ENCODE measurements at places on chromosomes 5 and 9.

DNA sequence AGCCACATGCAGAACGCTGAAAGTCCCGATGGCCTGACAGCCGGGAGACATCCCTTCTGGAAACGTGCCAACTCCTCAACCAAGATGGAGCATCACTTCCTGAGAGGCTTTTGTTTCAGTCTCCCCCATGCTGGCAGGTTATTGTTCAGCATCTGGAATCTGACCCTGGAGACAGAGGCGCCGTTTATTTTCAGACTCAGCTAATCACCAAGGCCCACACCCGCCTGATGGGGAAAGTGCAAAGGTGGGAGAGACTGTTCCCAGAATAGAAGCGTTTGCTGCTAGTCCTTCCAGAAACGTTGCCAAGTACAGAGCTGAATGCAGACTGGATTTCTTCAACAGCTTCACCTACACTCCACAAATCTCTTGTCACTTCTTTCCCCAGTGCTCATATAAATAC, 41.8 kb upstream of the S1PR3 start:
- DNase-seq, result no peak

DNA sequence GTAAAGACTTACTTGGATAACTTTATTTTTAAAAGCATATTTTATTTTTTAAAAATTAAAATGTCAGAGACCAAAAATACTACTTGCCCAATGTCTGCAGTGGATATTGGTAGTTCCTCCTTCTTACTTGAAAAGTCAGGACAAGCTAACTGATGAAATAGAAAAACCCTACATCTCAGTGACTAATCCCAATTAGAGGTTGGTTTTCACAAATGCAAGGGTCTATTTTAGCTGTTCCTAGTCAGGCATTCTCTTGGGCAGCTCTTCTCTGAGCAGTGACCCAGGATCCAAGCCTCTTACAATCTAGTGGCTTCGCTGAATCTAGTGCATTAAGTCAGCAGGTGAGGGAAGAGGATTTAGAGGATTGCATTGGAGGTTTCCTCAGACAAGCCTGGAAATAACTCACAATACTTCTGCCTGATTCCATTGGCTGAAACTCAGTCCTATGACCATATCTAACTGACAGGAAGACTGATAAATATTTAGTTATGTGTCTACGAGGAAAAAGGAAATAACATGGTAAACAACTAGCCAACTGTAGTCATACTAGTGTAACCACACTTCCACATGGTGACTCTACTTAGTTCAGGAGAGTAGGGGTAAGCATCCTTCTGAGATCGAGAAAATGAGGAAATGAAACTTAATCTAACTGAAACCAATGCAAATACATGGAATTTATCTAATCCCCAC, 34.2 kb upstream of the MIER3 start:
- no peak for DNase-seq

DNA sequence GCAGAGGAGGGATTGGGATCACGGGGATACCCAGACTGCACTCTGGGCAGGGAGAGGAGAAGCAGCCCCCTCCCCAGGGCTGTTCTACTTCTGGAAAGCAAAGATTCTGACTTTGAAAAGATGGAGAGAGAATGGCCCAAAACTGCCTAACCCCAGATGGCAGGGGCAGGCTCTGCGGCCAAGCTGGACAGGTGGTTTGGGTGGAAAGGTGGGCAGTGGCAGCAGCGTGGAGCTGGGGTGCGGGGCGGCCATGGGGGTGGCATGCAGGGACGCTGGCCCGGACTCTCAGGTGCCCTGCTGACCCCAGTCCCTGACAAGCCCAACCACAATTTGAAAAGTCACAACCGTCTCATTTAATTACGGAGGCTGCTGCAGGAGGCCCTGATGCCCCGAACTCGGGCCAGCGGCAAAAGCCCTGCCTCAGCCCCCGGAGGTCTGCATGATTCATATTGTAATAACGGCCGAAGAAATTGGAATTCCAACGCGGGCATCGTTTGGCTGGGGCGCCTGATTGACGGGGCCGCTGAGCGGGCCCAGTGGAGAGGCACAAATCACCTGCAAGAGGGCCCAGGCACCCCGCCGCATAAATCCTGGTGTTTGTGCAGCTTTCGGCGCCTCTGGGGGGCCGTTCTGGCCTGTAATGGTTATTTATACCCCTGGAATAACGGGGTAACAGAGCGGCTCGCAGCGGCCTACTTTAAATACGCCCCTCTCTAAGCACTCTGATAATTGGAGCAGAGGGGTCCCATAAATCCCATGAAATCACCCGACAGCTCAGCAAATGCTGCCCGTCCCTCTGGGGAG, 41.8 kb upstream of the FCN2 start:
- no peak for DNase-seq

GRCh38 chr5:95554331-95554646, 488 bp downstream of the SKIC3 start:
- DNase-seq, result no peak

DNA sequence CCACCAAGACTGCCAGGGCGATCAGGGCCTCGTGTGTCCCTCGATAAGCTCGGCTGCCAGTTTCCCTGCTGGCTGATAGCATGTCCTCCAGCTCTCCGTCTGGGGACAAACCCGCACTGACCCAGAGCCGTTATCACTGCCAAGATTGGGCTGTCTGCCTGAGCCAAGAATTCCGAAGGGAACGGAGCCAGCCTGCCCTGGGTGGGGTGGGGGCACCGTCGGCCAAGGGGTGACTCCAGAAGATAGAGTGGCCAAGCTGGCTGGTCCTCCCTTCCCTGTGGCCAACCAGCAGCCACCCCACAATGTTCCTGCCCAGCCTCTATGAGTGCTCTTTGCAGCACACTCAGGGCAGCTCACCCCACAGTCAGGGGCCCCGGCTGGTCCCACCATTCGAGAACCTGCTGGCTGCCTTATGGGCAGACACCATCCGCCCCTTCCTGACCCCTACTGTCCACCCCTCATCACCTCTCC, 29.4 kb downstream of the HRH2 start:
- DNase-seq, result no peak

- DNase-seq, result no peak
Measured at GRCh38 chr9:93501406-93501805, 48.0 kb upstream of the FAM120AOS start.

DNA sequence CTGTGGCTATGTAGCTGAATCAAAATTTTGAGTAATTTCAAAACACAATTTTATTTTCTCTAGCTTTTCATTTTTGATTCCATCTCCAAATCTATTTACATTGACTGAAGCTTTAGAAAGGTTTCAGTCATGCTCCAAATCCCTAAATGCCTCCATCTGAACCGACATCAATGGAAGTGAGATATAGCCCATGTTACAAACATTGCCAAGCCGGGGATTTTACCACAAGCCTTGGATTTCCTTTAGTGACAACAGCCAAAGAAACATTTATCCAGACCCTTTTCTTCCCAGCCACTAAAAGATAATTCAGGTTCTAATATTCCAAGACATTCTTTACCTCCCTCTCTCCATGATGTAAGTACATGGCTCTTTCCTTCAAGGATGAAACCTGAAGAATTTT, 1087.7 kb upstream of the SEMA6A start:
- DNase-seq, result no peak

DNA sequence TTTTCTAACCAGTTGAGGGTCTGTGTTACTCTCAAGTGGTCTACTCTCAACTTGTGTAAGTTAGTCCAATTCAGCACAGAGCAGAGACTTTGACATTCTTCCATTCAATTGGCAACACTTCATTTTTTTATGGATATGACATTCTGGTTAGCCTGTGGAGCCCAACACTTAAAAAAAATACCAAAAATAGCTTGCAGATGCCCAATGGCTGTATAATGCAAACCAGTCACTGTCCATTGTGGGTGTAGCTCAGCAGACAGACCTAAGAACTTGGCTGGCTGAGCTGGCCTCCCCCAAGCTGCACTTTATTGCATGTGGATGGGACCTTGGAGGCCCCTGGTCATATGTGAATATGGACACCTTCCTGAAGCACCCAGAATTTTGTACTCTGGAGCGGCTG, 103.2 kb downstream of the DPYSL3 start:
- no peak for DNase-seq

GRCh38 chr5:67679184-67679841, 482.7 kb upstream of the CD180 start:
- no peak for DNase-seq

- no peak for DNase-seq
Measured at GRCh38 chr9:8816361-8816760, 1016.8 kb upstream of the DMAC1 start.

- DNase-seq, result no peak
Measured at GRCh38 chr5:89137148-89137547, 254.2 kb upstream of the MEF2C start.

DNA sequence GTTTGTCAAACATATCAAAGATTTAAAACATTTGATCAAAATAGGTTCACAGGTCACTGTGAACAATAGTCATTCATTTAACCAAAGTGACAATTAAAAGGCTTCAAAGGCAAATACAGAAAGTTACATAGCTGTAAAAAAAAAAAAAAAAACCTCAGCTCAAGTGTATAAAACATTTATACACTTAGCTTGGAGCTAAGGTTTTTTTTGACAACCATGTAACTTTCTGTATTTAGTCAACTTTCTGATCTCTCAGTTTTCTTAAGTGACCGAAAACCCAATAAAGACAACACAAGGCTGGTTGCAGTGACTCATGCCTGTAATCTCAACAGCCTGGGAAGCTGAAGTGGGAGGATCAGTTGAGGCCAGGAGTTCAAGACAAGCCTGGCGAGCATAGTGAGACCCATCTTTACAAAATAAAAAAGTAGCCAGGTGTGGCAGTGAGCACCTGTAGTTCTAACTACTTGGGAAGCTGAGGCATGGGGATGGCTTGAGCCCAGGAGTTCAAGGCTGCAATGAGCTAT, 16.4 kb upstream of the UBTD2 start:
- DNase-seq, result no peak

DNA sequence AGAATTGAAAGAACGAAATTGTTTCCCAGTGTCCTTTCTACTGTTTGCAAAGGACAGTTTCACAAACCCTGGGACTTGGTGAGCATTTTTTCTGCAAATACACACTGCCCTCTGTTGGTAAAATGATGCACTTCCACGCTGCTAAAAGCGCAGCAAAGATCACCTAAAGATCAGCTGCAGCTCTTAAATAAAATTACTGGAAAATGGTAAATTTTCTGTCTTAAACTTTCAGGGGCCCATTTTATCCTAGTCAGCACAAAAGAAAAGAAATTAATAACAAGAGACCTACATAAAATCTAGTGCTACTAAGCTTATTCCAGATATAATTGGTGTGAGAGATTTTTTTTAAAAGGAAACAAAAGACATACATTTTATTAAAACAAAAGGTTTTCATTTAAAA, 566.0 kb downstream of the CAAP1 start:
- DNase-seq, result no peak

DNA sequence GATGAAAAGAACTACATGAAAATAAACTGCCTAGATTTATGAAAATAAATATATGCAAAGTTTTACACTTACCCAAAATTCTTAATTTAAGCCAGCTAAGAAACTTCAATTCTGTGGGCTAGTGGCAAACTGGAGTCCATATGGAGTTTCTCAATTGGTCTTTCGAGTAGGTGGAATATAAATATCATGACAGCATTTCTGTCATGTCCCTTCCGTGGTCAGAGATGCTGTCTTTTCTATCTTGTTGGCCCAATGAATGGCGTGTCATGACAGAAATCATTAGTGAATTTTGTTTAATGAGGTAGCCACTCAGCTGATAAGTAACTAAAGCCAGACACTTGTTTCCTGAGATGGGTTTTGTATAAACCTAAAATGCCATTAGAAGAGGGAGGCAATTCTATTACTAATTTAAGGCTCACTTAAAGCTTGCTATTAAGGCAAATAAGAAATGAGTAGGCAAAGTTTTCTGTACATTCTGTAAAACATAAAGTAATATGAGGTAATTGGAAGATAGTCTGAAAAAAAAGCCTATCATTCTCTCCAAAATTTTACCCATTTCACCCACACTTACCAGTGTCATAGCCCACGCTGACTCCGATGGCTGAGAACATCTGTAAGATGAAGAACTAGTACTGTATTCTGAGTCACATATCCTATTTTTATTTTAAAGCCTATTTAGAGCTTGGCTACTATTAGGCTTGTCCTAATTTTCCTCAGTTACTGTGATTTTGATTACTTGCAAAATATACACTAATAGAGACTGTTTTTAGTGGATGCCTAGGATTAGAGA, 419.3 kb upstream of the MEF2C start:
- DNase-seq, result no peak

- DNase-seq, result no peak
Measured at GRCh38 chr9:13971966-13972655, 341.8 kb downstream of the NFIB start.

GRCh38 chr5:85576666-85577065, 1041.1 kb upstream of the COX7C start:
- DNase-seq, result no peak

GRCh38 chr5:77430726-77431125, 61.4 kb downstream of the WDR41 start:
- DNase-seq, result no peak
